Activated CD4-positive, alpha-beta T cell treated with anti-CD3 and anti-CD28 coated beads, Interleukin-2, amount 50 U/mL, for 24 hours (primary cell): ENCODE measurements at places on chromosomes 4 and X.

- no peak for DNase-seq
These were observed 62.9 kb upstream of the TXK start for GRCh38 chr4:48196758-48197504.

DNA sequence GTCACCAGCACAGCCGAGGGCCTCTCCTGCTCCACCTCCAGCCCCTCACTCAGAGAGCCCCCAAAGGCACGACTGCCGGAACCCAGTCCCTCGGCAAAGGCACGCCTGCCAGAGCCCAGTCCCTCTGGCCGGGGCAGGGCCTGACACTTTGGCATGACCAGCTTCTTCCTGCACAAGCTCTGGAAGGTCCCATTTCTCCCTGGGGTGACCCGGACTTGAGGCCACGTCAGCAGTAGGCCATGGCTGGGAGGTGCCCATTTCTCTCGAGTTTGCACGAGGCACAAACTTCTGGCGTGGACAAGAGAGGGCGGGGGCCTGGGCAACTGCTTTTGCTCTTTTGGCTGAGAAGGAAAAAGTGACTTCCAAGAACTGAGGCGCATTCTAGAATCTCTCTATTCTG is 62.2 kb upstream of the GPR78 start:
- DNase-seq: no peak

GRCh38 chrX:51956441-51956840 is 63.0 kb downstream of the MAGED1 start:
- DNase-seq: no peak

DNA sequence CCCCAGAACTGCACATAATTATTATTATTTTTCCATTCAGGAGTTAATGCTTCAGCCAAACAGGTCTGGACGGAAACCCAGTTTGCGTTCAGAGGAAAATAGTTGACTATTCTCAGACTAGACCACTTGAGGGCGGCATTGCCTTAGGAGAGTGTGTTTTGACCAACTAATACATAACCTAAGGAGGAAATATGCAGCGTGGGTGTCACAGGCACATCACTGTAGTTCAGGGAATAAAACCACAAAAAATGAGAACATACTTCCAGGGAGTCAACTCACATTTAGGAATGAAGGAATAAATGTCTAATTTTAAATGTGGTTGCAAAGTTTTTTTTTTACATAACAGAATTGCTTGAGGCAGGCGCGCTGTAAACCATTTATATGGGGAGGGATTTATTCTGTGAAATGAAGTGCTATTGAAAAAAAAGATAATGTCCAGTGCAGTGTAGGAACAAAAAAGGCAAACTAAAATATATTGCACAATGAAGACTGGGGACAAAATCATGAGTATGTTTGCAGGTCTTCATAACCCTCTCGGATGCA is 93.3 kb downstream of the SYNPO2 start:
- DNase-seq: no peak

DNA sequence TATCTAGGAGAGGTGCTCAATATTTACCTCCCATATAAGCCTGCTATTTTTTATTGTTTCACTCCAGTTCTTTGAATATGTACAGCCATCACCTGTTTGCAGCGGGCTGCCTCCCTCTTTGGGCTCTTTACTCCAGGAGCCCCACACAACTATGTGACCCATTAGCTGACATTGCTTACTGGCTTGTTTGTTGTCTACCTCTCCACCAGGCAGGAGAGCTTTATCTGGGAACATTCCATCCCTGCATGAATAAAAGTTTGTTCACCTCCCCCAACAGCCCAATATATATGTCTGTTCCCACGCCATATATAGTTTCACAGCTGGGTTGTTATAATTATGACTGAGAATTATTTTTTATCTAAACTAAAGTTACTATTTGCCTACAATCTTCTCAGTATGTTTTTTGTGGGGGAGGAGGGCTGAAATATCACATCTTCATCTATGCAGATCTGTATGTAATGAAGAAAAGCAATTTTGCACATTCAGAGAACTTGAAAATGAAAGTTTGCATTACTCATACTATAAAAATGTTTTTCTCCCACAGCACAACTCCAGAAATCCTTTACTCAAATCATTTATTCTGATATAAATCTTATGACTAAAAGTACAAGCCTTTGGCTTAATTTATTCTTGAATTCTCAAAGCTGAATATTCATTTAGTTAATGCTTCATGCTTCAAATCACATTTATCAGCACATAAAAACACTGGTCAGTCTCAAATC is 61.2 kb upstream of the DAPP1 start:
- no peak for DNase-seq

- DNase-seq: no peak
These were observed 31.9 kb downstream of the SLC16A2 start for GRCh38 chrX:74453178-74453577.

- DNase-seq: no peak
These were observed 32.9 kb upstream of the DSPP start for GRCh38 chr4:87575408-87575807.

- DNase-seq: no peak
These were observed 18.6 kb downstream of the NKX3-2 start for GRCh38 chr4:13525606-13526281.

GRCh38 chr4:173345648-173346047 is 11.5 kb upstream of the HMGB2 start:
- DNase-seq: no peak

DNA sequence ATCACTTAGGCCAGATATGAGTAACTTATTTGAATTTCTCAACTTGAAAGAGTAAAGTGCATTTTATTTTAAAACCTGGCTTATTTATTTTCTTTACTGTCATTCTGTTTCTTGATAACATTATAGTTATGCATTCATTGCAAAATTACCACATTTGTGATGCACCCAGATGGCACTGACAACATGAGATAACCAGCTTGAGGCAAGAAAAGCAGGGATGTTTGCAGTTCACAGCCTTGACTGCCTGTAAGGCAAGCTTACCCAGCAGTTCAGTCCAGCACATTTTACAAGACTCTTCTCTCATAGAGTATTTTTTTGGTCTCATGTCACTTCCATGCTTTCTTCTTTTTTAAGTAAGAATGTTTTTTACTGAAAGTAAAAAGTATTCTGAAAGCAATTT is 25.3 kb upstream of the EPGN start:
- no peak for DNase-seq

DNA sequence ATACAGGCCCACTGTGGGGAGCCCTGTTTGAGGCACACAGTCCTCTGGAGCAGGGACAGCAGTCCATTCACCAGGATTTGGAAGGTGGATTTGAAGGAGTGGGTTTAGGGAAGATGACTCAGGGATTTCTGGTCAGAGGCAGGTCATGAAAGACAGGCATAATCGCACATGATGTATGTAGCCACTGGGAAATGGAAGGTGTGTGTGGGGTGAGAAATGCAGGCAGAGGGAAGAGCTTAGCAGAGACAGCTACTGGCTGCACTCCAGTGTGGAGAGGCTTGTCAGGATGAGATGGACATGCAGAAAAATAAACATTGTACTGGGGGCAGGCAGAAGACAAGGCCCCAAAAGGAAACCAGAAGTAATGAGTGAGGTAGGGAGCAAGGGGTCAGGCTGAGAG is 85.2 kb upstream of the STS start:
- DNase-seq: no peak

GRCh38 chr4:105140684-105141490 is 5.8 kb upstream of the TET2 start:
- no peak for DNase-seq

GRCh38 chr4:161937596-161937995 is 226.2 kb downstream of the FSTL5 start:
- no peak for DNase-seq

DNA sequence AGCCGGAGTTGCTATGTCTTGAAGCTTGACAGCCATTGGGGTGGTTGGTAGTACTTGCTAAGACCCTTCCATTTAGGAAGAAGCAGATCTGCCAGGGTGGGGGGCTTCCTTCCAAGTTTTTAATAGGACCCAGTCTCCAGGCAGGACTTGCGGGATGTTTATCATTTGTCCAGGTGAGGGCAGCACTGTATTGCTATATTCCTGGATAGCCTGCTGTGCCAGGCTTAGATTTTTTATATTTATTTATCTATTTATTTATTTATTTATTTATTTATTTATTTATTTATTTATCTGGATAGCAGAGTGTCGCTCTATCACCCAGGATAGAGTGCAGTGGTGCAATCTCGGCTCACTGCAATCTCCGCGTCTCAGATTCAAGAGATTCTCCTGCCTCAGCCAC is 87.4 kb upstream of the CT45A1 start:
- DNase-seq: no peak
